ENCODE measurements at places on chromosomes 11 and 22.

- H3K4me1 ChIP-seq = peaks cover 39% of the 10 kb centered on the region
- H3K27ac ChIP-seq = peak overlapping the region; percentile 43
- no peak overlapping the region for H3K4me3 ChIP-seq
- H3K27me3 ChIP-seq = no peaks in the 10 kb centered on the region
Observed at GRCh38 chr11:8779107-8779506, 96.5 kb downstream of the RPL27A start.

GRCh38 chr11:74611369-74611861, 19.0 kb downstream of the POLD3 start:
- H3K27ac ChIP-seq = peak overlapping the region; percentile 46
- DNase-seq = no peak
- H3K36me3 ChIP-seq = peaks cover 23% of the 10 kb centered on the region

GRCh38 chr11:68750195-68751003, 921 bp downstream of the TESMIN start:
- DNase-seq = peak; percentile 69
- peak overlapping the region; percentile 59 for H3K4me3 ChIP-seq
- peaks cover 18% of the 10 kb centered on the region for H3K4me1 ChIP-seq
- no peak overlapping the region for H3K27ac ChIP-seq
- no peaks in the 10 kb centered on the region for H3K27me3 ChIP-seq

DNA sequence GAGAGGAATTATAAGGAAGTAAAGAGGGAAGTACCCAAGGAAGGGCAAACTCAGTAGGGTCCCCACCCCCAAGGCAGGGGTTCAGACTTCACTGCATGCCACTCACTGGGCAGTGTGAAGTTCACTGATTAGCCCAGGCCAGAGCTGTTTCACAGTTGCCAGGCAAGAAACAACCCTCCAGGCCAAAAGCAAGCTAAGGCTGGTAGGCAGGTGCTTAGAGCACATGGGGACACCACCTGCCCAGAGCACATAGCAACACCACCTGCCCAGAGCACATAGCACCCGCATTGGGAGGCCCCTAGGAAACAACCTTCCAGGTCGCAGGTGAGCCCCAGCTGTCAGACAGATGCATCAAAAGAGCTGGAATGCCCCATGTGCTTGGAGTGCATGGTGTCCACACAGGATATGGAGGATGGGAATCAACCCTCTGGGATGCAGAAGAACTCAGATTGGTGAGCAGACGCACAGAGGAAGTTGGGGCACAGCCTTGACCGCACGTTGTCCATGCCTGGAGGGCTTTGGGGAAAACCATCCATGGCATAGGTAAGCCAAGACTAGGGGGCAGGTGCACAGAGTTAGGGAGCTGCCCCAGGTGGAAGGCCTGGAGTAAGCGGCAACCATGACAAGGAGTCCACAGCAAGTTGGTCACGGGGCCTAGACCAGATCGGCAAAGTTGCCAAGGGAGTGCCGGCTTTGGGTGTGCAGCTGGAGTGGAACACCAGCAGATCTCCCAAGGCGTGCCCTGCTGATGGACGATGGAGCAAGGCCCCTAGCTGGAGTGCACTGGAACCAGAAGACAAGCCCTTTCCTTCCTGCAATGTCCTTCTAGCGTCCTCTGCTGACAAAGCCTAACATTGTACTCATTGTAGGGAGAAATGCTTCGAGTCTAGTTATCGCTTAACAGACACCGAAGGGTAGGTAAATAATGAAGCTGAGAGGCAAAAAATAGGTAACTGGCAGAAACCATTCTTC, 7.8 kb upstream of the TMEM216 start:
- peaks cover 13% of the 10 kb centered on the region for H3K4me1 ChIP-seq
- H3K27me3 ChIP-seq = no peaks in the 10 kb centered on the region
- no peak for DNase-seq
- no peak overlapping the region for H3K27ac ChIP-seq

- peaks cover 34% of the 10 kb centered on the region for H3K4me1 ChIP-seq
- no peak for DNase-seq
- no peaks in the 10 kb centered on the region for H3K27me3 ChIP-seq
Observed at GRCh38 chr11:79045018-79045799, 395.6 kb downstream of the TENM4 start.

DNA sequence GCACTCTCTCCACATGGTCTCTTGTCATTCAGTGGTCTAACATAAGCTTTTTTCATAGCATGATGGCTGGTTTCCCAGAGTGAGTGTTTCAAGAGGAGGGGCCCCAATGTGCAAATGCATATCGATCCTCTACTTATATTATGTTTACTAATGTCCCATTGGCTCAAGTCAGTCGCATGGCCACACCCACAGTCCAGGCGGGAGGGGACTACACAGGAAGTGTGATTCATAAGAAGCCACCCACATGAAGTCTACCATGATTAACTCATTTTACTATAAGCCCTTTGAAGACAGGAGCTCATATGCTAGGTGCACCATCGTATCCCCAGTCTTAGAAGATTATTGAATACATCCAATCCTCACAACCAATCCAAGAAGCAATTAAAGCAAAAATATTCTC, 89.5 kb upstream of the ISX start:
- no peaks in the 10 kb centered on the region for H3K27me3 ChIP-seq
- no peak for DNase-seq
- no peak overlapping the region for H3K27ac ChIP-seq
- no peaks in the 10 kb centered on the region for H3K4me1 ChIP-seq

DNA sequence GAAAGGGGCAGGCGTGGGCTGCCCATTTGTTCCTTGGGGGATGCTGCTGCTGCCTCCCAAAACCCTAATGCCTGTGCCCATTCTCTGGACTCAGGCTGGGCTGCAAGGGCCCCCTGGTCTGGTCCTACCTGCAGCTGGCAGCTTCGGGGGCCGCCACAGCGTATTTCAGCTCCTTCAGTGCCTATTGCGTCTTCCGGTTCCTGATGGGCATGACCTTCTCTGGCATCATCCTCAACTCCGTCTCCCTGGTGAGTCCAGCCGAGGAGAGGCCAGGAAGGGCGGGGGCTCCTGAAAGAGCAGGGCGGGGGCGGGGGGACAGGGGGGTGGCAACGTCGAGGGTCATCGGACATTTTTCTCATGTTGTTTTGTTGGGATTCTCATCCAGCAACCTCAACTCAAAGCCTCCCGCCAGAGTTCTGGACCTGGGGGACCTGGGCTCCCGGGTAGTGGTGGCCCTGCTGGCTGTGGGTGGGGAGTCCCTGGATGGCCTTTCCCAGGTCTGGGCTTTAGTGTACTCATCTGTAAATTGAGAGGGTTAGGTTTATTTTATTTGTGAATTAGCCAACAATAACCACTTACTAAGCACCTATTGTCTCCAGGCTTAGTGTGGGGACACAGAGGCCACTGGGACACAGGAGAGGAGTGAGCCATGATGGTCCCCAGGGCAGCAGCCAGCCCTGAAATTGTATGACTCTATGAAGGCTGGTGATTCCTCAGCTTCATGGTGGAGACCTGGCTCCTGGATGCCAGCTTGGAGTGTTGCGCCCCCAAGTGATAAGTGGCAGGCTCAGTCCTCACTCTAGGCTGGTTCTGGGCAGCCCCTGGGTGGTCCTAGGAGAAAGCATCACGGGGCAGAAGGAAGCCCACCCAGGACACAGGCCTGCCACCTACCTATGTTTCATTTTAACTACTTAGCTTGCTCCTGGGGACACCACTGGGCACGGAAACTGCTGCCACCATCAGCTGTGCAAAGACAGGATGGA, 36.0 kb downstream of the CAPN1 start:
- no peaks in the 10 kb centered on the region for H3K36me3 ChIP-seq
- H3K4me3 ChIP-seq = no peak overlapping the region
- H3K27ac ChIP-seq = no peak overlapping the region
- H3K27me3 ChIP-seq = no peaks in the 10 kb centered on the region

- H3K36me3 ChIP-seq = no peaks in the 10 kb centered on the region
- no peaks in the 10 kb centered on the region for H3K27me3 ChIP-seq
- no peak for DNase-seq
- no peak overlapping the region for H3K27ac ChIP-seq
- H3K4me3 ChIP-seq = no peak overlapping the region
Observed at GRCh38 chr11:127919206-127920000, 668.0 kb downstream of the ETS1 start.

DNA sequence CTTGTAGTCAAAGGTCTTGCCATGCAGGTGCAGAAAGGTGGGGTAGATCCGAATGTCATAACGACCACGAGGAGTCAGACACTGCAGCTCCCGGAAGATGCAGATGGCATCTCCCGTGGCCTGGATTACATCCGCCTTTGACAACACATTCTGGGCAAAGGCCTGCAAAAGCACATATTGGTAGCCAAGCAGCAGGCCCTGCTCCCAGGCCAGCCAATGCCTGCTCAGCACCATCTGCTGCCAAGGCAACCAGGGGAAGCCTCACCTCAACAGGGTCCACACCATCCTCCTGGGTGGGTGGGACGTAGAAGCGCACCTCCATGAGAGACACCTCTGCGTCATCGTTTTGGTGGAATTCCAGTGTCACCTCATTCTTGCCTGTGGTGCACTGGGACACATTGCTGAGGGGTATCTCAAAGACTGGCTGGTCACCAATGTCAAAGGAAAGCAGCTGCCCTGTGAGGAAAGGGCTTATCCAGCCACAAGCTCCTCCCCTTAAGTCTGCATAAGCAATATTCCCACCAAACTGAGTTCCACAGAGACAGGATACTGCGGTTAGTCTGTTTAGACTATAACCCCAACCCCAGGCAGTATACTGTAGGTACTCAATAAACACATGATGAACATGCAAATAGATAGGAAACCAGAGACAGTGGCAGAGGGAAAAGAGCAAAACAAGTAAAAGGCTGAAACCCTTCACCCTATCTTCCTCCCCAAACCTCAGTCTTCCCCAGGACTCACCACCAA, 2.8 kb downstream of the SSRP1 start:
- no peak overlapping the region for H3K4me3 ChIP-seq
- peaks cover 20% of the 10 kb centered on the region for H3K4me1 ChIP-seq
- H3K36me3 ChIP-seq = peaks cover 52% of the 10 kb centered on the region
- no peaks in the 10 kb centered on the region for H3K27me3 ChIP-seq

GRCh38 chr11:82936261-82936660, 34.7 kb downstream of the DDIAS start:
- H3K4me3 ChIP-seq = no peak overlapping the region
- H3K27ac ChIP-seq = no peak overlapping the region
- H3K27me3 ChIP-seq = no peaks in the 10 kb centered on the region
- no peak for DNase-seq
- H3K4me1 ChIP-seq = no peaks in the 10 kb centered on the region
- no peaks in the 10 kb centered on the region for H3K36me3 ChIP-seq

GRCh38 chr11:69554849-69555248, 73.4 kb downstream of the LINC01488 start:
- H3K4me3 ChIP-seq = no peak overlapping the region
- H3K4me1 ChIP-seq = peaks cover 6% of the 10 kb centered on the region
- no peaks in the 10 kb centered on the region for H3K27me3 ChIP-seq
- no peaks in the 10 kb centered on the region for H3K36me3 ChIP-seq
- H3K27ac ChIP-seq = no peak overlapping the region

- peaks cover 3% of the 10 kb centered on the region for H3K4me1 ChIP-seq
- H3K27ac ChIP-seq = no peak overlapping the region
- no peak for DNase-seq
Observed at GRCh38 chr22:38762551-38762983, 6.8 kb upstream of the SUN2 start.

DNA sequence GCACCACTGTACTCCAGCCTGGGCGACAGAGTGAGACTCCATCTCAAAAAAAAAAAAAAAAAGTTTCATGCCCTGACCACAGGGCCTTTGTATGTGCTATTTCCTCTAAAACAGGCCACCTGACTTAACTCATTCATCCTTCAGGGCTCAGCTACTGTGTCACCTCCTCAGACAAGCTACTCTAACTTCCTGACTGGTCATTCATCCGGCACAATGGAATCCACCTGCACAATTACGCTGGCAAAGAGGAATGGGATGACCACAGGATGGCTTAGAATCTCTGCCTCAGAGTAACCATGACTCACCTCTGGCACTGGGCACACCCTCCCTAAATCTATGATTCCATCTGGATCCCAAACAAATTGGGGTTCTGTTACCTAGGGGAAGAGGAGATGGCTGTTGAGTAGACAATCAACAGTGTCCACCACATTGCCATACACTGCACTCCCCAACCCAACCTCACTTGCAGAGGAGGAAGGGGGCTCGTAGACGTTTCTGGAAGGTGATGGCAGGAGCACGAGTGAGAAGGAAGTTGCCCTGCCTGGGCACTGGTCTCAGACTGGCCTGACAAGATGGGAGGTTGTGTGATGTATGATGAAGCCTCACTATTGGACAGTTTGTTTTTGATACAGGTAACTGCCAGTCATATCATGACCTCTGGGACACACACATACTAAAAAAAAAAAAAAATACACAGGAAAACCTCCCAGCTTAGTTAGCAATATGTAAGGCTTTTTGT, 22.8 kb upstream of the HMOX1 start:
- H3K36me3 ChIP-seq = no peaks in the 10 kb centered on the region
- H3K27ac ChIP-seq = no peak overlapping the region
- no peak overlapping the region for H3K4me3 ChIP-seq
- DNase-seq = no peak

GRCh38 chr11:31641477-31642062, 132.0 kb downstream of the ELP4 start:
- no peak for DNase-seq
- no peaks in the 10 kb centered on the region for H3K36me3 ChIP-seq
- peaks cover 3% of the 10 kb centered on the region for H3K4me1 ChIP-seq

- H3K36me3 ChIP-seq = no peaks in the 10 kb centered on the region
- H3K4me3 ChIP-seq = peak overlapping the region; percentile 3
- DNase-seq = peak; percentile 94
- peaks cover 52% of the 10 kb centered on the region for H3K4me1 ChIP-seq
Observed at GRCh38 chr11:134047586-134047999, 21.3 kb upstream of the JAM3 start.

GRCh38 chr11:132278801-132279574, 908.6 kb downstream of the NTM start:
- no peak for DNase-seq
- H3K36me3 ChIP-seq = no peaks in the 10 kb centered on the region
- H3K27ac ChIP-seq = no peak overlapping the region
- H3K27me3 ChIP-seq = no peaks in the 10 kb centered on the region
- no peaks in the 10 kb centered on the region for H3K4me1 ChIP-seq
- H3K4me3 ChIP-seq = no peak overlapping the region

DNA sequence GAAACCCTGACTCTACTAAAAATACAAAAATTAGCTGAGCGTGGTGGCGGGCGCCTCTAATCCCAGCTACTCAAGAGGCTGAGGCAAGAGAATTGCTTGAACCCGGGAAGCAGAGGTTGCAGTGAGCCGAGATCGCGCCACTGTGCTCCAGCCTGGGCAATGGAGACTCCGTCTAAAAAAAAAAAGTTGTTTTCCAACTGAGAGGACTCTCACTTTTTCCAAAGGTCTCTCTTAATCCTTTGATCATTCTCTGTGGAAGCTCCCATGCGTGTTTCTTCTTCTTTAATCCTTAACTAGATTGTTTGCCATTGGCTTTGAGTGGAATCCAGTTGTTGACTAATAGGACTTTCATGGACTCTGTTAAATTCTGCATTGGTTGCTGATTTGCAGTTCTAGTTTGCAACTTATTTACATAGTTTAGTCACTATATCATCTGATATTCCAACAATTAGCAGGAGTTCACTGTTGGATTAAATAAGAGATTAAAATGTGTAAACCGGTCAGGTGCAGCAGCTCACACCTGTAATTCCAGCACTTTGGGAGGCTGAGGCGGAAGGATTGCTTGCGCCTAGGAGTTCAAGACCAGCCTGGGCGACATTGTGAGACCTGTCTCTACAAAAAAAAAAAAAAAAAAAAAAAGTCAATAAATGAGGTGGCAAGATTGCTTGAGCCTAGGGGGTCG, 79.7 kb downstream of the C22orf31 start:
- no peak overlapping the region for H3K4me3 ChIP-seq
- H3K36me3 ChIP-seq = no peaks in the 10 kb centered on the region
- no peak overlapping the region for H3K27ac ChIP-seq

GRCh38 chr11:130161441-130162145, 2.0 kb downstream of the ST14 start:
- peak overlapping the region; percentile 64 for H3K4me3 ChIP-seq
- H3K4me1 ChIP-seq = peaks cover 57% of the 10 kb centered on the region
- no peaks in the 10 kb centered on the region for H3K36me3 ChIP-seq
- H3K27ac ChIP-seq = no peak overlapping the region

Data from suprapubic skin (tissue), 4 donors.